Mononuclear cell (primary cell): ENCODE measurements at places on chromosomes 6 and 20. TPM values are rescaled to one million over a fixed set of nuclear protein-coding genes. Genes with fewer than 3 reads are reported as not detected.

The GPLD1 gene
- total RNA-seq, result 0.42 TPM

The TRIM40 gene
- total RNA-seq, result 1.4 TPM

The C6orf163 gene
- total RNA-seq, result 2.0 TPM

The ENTPD6 gene
- 30.6 TPM for total RNA-seq

The TRAPPC3L gene
- total RNA-seq, result 2.1 TPM

The OR12D3 gene
- not detected for total RNA-seq

The DTD1 gene
- total RNA-seq, result 19.0 TPM

The SCGN gene
- total RNA-seq, result not detected

The SLC17A4 gene
- not detected for total RNA-seq

The TREM2 gene
- not detected for total RNA-seq

The EFCAB8 gene
- total RNA-seq, result 0.73 TPM

The SYNDIG1 gene
- not detected for total RNA-seq

The ECI2 gene
- total RNA-seq, result 14.0 TPM
